Amniotic epithelial cell (primary cell): ENCODE measurements at places on chromosomes 6 and 20.

DNA sequence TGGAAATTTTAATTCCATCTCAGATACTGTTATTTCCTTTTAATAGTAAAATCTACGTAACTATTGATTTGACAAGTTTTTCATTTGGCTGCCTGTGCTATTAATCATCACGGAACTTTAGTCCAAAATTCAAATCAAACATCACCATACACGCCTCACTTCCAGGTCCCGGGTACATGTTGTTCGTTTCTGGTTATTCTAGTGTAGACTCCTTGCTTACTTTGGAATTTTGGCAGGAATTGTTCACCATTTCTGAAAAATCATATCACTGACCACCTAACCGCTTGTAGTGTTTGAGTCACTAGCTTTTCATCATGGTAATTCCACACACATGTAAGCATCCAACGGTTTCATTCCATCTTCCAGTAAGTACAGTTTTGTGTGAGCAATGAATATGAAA, 98.0 kb upstream of the NHSL1 start:
- no peak for DNase-seq

DNA sequence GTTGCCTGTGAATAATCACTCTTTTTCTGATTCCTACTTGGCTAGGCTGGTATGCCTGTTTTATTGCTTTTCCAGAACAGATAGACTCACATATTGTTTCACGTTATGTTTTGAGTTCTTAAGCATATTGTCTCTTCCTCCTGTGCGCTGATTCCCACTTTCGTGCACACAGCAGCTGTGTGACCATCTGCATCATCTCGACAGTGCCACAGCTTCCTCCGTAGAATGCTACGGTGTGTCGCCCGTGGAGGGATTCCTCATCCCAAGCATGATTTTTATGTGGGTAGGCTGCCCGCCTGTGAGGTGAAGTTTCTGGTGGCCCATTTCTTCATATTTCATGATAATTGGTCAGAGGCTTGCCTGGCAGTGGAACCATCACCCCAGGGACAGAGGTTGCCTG, 31.8 kb downstream of the PLCB4 start:
- no peak for DNase-seq

DNA sequence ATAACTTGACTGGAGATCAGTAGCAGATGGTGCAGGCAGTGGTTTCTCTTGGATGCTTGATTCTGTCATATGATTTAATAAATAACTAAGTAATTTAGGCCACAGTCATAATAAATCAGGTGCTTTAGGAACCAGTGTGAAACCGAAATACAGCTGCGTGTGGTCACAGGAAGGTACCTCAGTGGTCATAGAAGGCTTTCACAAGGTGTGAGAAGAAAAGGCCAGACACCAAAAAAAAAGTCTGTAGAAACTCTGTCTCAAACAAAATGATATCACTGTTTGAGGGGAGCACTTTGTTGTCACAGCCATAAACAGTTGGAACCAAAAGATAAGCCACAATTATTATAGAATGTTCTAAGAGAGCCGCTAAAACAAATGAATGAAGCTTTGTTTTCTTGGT, 56.5 kb downstream of the ARMC2 start:
- no peak for DNase-seq

DNA sequence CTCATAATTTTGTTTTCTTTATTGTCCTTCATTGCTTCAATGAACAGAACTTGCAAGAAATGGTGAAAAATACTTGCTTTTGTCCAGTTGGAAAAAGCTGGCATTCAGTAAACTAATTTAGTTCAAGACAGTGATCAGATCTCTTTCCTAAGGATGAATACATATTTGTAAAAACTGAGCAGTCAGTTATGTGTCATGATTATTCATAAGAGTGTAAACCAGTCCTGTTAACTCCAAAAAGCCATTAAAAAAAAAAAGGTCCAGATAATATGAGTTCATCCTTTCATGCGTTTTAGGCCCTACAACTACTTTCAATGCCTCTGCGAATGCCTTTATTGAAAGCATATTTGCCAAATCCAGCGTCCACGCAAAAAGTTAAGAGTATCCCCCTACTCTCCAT, 609 bp downstream of the PGM3 start:
- peak; percentile 31 for DNase-seq

DNA sequence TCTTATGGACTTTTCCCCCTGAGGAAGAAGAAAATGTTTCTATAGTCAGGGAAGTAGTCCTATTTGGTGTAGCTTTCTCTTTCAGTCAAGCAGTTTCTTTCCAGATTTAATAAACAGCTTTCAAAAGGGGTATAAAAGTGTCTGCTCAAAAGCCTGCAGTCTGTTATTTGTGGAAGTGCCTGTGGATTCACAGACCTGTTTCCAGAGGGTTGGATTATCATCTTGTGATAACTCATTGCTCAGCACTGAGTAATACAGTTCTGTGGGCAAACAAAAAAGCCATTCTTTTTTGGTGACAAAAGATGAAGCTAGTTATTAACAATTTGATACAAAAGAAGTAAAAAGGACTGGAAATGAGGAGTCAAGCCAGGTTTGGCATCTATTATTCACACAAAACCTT, 358.2 kb upstream of the ID4 start:
- DNase-seq, result peak; percentile 48

DNA sequence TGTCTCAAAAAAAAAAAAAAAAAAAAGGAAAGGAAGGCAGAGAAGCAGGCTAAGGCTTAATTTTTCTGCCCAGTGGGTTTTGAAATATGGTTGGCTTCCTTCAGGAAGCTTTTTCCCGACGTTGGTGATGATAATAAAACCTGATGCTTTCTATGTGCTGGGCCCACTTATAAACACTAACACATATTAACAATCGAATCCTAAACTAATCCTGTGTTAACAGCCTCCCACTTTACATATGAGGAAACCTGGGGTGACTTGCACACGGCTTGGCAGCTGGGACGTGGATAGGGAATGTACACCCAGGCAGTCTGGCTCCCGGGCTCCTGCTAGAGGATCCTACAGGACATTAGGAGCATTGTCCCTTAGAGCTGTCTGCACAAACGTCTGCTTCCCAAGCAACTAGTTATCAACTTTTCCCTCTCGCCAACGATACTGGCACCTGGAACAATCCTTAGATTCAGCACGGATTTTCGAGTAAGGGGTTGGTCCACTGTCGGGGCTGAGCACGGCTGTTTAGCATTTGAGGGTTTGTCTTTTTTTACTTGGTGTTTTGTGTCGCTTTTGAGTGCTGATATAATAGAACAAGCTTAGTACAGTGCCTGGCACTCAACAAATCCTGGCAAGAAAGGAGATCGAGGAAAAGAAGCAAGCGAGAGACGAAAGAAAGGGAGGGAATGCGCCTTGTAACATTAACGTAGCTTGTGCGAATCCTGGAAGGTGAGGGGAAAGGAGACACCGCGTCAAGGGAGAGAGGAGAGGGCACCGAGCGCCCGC, 622 bp upstream of the KIZ start:
- DNase-seq, result peak; percentile 13

DNA sequence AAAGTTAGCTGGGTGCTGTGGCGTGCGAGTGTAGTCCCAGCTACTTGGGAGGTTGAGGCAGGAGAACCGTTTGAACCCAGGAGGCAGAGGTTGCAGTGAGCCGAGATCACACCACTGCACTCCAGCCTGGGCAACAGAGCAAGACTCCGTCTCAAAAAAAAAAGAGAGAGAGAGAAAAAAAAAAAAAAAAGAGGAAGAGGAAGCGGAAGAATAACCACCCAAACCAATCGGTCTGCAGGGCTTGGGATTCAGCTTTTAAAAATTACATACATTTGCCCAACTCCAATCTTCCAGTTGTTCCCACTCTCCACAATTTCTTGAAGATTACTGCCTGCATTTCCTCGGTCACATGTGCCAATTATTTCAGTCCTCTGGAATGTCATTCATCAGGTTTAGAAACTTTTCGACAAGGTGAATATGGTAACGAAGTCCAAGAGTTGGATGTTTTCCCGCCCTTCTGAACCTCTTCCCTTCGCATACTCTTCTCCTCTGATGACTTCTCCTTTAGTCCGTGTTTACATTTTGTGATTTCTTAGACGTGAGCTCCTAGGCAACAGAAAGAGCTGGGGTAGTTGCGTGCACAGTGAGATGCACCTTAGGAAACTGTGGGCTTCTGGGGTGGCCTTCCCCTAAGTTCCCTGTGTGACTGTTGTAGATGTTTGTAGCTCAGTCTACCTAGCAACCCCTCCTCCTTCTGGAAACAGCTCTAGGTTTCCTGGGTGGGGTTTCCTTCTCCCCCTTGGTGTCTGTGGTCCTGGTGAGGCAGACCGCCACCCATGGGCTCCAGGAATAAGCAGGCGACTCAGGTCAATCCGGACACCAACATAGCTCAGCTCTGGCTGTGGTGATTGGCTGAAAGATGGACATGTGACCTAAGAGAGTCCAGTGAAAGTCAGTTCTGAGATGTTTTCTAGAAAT, 63.0 kb upstream of the NCOA3 start:
- peak; percentile 46 for DNase-seq

- no peak for DNase-seq
Measured at GRCh38 chr6:29850011-29850553, 22.5 kb downstream of the HLA-G start.

- DNase-seq, result no peak
Measured at GRCh38 chr6:20919677-20920385, 385.6 kb downstream of the CDKAL1 start.

DNA sequence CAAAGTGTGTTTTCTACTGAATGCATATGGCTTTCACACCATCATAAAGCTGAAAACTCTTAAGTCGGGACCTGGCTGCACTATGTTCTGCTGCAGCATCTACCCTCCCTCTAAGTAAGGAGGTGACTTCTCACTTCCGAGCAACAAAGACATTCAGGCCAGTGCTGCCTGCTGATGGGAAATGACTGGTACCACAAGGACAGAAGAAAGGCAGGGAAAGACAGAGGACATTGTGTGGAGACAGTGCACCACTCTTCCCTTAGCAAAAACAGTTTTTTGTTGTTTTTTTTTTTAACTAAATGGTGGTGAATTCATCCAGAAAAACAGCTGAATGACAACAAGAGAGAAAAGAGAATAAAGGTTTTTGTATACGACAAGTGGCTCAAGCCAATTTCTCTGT, 81.5 kb downstream of the MAP7 start:
- DNase-seq, result no peak

- DNase-seq, result peak; percentile 31
Measured at GRCh38 chr20:10357974-10358373, 76.0 kb downstream of the MKKS start.

DNA sequence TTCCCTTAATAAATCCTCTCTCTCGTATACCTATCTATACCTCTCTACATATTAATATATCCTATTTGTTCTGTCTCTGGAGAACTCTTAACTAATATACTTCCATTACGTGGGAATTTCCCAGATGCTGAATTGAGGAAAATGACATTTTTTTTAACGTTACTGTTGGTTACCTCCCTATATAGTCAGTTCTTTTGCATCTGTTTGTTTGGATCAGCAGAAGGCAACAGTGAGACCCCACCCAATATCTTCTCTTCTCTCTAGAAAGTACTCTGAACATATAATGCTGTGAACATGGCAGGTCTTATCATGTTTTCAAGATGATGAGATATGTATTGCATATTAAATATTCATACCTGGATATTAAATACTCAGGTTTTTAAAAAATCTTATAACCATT, 12.7 kb downstream of the RFPL4B start:
- DNase-seq, result no peak

DNA sequence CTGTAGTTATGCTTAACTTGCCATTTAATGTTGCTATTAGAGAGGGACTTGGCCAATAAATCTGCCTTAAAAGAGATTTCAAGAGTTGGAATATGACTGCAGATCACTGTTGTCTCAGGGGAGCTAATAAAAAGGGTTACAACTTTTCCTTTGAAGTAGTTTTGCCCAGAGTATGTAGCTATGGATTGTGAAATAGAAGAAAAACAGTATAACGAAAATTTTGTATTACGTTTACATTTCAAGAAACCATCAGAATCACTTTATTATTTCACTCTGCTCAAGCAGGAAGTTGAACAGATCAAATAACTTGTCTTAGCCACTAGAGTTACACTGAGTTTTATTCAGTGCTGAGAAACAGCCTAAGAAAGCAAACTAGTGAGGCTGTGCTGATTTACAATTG, 3.0 kb upstream of the ZSCAN26 start:
- no peak for DNase-seq

DNA sequence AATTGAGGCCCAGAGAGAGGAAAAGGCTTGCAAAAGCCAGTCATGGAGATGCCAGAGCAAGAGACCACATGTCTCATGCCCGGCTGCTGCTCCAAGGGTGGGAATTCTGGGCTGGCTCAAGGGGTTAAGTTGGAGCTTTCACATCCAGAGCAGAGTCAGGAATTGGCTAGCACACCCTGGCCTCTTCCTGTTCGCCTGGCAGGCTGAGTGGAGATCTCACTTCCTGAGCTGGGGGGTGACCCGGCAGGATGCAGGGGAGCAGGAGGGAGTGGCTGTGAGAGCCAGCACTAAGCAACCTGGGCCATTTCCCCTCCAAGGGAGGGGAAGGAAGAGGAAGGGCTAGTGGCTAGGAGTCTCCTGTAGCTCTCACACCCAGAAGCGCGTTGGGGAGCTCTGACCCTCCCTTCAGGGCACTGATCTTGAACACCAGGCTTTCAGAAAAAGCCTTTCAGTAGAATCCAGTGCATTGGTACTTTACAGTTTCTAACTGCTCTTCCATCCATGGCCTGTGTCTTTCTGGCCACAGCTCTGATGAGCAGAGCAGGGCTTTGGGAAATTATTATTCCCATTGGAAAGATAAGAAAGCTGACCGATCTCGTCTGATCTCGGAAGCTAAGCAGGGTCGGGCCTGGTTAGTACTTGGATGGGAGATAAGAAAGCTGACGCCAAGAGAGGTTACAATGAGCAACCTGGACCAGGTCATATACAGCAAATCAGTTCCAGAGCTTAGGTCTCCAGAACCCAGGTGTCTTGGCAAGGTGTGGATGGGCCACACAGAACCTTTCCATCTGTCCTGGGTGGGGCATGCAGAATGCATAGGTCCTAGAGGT, 2.2 kb upstream of the CCM2L start:
- no peak for DNase-seq

DNA sequence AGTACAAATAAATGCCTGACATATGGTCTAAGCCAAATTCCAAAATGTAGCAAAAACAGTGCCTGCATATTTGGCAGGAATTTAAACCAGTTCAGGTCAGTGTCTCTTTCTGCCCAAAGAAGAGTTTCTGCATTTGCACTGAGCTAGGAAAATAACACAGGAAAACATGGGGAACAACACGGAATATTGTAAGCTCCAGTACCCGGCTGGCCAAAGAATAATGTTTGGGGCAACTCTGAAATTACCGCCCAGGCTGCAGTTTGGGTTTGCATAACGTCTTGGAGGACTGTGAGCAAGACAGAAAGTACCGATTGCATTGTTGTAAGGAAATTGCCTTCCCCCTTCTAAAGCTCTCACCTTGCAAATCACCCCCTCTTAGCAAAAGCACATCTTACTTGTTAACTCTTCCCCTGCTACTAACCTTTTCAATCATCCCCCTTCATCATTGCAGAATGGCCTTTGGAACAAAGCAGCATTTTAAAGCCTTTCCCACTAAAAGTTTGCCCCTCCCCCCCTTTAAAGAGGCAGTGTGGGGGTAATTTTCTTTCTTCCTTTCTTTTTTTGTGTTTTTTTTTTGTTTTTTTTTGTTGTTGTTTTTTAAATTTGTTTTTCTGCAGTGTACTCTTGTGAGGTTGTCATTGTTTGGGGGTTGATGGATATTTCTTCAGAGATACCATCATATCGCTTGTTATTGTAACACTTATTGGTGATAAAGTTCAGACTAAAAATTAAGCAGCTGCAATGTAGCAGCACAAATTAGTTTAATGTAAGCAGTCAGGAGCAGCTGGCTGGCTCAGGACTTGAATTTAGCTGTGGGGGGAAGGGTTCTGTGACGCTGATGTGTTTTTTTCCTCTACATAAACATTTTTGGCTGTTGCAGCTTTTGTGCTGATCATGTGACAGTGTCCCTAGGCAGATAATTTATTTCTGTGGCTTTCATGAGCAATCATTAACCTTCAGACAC, 100.0 kb upstream of the CITED2 start:
- peak; percentile 40 for DNase-seq
